ENCODE measurements at places on chromosomes 1 and 21. TPM values are rescaled to one million over a fixed set of nuclear protein-coding genes. Genes with fewer than 3 reads are reported as not detected.

KLHDC8A gene
- total RNA-seq = 1.6 TPM

TNFRSF8 gene
- total RNA-seq = 20.5 TPM

GRCh38 chr1:3548895-3549294 is 62.4 kb downstream of the MEGF6 start:
- DNase-seq = no peak

GRCh38 chr1:16617114-16617631 is 3.8 kb upstream of the NBPF1 start:
- DNase-seq = peak; percentile 29

DNA sequence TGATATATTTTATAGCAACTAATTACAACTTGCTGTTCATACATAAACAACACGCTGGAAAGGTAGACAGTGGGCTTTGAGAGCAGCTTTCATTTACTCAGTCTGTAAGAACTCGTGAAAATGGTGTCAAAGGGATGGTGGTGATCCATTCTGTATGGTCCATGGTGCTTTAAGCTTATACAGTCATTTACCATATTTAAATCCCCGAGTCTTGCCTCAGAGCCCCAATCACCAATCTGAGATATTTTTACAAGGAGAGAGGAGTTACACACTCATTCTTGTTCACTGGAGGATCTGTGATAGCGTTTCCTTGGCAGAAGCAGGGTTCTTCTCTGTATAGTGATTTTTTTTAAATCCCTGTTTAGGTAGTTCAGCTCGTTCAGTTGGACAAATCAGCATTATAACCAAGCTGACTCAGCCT is 694.6 kb downstream of the USP25 start:
- no peak for DNase-seq

- DNase-seq = no peak
Observed at GRCh38 chr1:151065089-151065645, 5.0 kb downstream of the MLLT11 start.

DNA sequence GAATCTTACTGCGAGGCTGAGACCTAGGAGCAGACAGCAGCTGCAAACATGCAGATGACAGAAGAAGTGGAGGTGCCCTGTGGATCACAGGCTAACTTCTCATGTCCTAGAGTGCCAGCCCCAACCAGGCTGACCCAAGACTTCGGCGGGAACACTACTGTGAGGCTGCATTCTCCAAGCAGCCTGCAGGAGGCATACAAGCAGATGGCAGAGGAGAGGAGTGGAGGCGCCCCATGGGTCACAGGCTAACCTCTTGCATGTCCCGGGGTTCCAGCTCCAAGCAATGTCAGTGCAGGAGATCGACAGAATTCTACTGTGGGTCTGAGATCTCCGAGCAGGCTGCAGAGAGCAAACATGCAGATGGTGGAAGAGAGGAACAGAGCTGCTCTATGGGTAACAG is 98.1 kb upstream of the ZNF678 start:
- DNase-seq = peak; percentile 64
